ENCODE measurements at places on chromosomes 1 and 21. TPM values are rescaled to one million over a fixed set of nuclear protein-coding genes. Genes with fewer than 3 reads are reported as not detected.

DCST2 gene
- 7.9 TPM for total RNA-seq

- DNase-seq: no peak
Observed at GRCh38 chr1:168932539-168932938, 174.0 kb upstream of the ATP1B1 start.

SYT14 gene
- 0.49 TPM for total RNA-seq

LDLRAP1 gene
- 22.3 TPM for total RNA-seq

GRCh38 chr1:229231754-229232119 lies 39.2 kb upstream of the RAB4A start:
- DNase-seq: peak; percentile 49

SPRR5 gene
- not detected for total RNA-seq

GRCh38 chr1:40862008-40862863 lies at the start of gene CITED4:
CITED4 (minus strand) TSS chr1:40862363; CDS start chr1:40862127, 236 bp downstream.
- DNase-seq: no peak

DNA sequence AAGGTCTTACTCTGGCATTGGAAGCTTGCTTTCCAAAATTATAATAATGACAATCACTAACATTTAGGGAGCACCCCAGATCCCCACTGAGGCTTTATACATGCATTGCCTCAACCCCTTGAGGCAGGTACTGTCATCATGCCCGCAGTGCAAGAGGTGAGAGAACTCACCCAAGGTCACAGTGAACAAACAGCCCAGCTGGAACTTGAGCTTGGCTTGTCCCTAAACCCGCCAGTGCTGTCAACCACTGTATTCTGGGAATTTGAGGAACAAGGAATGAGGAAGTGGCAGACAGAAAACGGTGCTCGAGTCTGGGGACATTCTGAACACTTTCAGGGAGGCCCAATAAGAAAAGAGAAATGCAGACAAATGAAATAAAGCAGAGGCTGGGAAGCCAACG lies 34.6 kb upstream of the TLR5 start:
- DNase-seq: no peak

CLCNKB gene
- total RNA-seq: not detected
